AG20443 (cell line): ENCODE measurements at places on chromosomes 16 and 17.

DNA sequence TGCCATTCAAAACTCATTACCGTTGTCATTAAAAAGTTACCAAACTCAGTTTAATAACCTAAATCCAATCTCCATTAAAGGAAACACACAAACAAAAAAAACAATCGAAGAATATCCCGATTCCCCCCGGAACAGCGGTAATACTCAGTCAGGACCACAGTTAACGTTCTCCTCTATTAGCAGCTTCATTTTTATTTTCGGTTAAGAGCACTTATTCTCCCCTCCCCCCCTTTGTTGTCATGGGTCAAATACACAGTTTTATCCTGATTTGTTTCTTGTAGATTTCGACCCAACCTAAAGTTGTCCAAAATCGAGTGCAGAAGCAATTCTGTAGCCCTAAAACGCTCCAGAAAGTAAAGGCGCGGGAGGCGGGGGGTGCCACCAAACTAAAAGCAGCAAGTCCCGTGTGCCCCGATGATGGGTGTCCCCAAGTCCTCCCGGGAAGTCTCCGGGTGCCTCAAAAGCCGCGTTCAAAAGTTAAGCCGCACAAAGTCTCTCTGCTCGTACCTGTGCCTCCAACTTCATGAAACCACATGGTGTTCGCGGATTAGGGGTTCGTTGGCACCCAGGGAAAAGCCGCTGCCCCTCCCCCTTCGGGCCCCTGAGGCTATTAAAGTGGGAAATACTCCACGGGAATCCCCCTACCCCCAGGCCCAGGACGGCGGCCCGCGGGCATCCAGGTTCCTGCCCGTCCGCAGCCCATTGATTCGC is 996 bp downstream of the SUMO2 start:
- peak; percentile 12 for DNase-seq

- no peak for DNase-seq
These were observed 92.9 kb upstream of the DNAH17 start for GRCh38 chr17:78669975-78670518.

- no peak for DNase-seq
These were observed 5.7 kb downstream of the TMED6 start for GRCh38 chr16:69345923-69346322.

DNA sequence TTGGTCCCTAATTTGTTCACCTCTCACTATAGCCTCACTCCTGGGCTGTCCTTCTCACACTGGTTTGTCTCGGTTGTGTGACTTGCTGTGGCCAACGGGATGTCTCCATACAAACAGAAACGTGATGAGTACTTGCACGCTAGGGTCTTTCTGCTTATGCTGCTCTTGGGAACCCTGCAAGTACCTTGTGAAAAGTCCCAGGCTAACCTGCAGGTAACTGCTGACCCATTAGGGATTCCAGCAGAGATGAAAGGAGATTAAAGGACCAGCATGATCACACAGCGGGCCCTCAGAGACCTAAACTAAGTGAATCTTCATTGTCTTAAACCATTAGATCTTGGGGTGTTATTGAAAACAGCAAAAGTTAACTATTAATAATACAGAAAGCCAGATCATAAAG is 562.8 kb upstream of the GOT2 start:
- no peak for DNase-seq

GRCh38 chr17:65550075-65550662 is 11.3 kb downstream of the AXIN2 start:
- no peak for DNase-seq

DNA sequence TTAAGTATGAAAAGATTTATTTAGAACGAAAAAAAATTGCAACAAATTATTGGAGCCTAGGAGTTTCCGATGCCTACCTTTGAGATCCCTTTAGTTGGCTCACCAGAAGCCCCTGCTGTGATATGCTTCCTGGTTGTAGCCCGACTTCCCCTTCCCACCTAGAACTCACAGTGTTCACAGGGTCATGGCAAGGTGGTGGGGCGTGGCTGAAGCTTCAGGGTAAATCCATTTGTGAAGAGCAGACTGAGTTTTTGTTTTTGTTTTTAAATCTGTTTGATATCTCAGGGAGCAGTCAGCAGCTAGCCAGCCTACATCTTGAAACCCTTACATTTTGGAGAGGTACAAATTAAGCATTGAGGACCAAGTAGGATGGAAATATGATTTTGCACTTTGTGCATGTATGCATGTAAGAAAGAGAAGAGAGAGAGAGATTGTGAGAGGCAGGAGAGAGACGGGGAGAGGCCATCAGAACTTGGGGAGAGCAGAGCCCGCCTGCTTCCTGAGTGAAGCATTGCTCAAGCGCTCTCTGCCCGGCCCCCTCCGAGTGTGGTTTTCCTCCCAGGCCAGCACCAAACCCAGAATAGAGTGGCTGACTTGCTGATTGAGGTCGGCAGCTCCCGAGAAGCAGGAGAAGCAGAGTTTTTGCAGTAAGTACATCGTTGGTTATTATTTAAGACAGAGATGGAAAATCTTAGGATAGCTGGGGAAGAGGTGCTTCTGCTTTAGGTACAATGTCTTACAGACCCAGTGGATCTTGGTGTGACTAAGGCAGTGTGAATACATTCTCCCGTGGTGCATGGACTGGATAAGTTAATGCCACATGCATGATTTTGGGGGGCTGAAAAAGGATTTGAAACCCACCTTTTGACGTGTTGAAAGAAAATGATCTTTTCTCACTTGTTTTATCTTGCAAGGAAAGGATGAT is 64.2 kb downstream of the SPECC1 start:
- DNase-seq = peak; percentile 62

GRCh38 chr16:15946257-15947044 is 3.0 kb upstream of the ABCC1 start:
- peak; percentile 72 for DNase-seq

DNA sequence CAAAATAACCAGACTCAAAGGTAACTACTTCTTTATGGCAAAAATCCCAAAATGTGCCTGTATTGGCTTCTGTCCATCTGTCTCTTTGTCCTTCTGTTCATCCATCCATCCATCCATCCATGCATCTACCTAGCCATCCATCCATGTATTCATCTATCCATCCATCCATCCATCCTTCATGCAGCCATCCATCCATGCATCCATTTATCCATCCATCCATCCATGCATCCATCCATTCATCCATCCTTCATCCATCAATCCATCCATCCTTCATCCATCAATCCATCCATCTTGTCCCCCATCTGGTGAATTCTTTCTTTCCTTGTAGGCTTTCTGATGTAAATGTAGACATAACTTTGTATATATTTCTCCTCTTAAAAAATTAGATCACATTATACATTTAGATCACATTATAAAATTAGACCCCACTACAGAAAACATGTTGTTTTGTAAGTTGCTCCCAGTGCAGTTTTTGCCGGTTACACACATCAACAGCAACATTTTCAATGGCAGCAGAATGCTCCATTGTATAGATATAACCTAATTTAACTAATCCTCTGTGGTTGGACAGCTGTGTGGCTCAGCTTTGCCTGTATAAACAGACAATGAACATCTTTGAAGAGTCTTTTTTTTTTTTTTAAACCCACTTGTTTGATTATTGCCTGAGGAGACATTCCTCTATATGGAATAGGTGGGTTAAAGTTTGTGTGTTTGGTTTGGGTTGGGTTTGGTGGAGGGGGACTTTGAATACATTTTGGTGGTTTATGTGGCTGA is 72.0 kb downstream of the MSI2 start:
- DNase-seq = no peak

GRCh38 chr17:43936434-43936833 is 5.8 kb downstream of the PPY start:
- peak; percentile 44 for DNase-seq

DNA sequence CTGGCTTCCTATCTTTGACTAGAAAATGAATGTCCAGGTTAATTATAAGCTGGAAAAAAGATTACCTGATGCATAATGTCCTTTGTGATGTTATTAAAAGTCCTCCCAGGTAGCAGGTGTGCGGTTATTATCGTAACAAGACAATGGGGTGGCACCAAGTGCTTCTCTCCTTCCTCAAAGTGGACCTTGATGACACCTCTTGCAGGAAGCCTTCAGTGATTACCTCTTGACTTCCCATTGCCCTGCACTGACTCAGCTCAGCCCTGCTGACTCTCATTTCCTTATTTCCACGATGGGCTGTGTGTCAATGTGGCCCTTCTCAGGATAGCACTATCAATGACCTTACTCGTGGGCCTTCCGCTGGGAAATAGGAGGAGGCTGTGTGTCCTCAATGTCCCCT is 477.4 kb upstream of the CCL2 start:
- DNase-seq = no peak

DNA sequence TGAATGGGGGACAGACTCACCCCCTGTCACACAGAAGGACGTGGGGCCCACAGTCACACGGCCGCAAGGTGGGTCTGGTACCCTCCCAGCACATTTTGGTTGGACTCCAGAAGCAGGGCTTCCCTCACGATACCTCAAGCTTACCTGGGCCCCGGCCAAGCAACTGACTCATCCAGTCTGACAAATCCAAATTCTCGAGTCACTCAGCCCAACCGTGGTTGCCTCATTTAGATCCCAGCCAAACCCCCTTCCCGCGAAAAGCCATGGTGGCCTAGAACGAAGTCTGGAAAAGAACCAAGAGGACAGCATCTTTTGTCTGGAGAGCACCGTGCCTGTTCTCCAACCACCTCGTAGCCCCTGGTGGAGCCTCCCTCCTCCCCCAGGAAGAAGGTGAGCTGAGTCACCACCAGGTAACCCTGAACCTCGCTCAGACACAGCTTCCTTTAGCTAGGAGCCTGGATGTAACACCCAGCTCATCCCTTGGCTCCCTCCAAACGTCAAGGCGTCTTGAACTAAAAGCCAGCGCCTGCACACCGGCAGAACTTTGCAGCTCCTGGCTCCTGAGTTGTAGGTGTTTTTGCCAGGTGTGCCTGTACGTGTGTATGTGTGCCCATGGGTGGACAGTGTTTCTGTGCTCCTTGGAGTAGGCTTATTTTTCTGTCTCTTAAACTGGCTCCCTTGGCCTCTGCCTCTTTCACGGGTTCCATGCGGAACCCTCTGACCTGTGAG is 78.9 kb downstream of the CMIP start:
- DNase-seq = peak; percentile 88

- peak; percentile 92 for DNase-seq
These were observed at the start of gene CYBA for GRCh38 chr16:88650749-88651275. Gene CYBA, minus strand, starts transcription at chr16:88651053. Its CDS starts 40 bp downstream, at chr16:88651013.

- DNase-seq = no peak
These were observed 21.8 kb upstream of the NAGLU start for GRCh38 chr17:42514279-42514678.

GRCh38 chr17:57187391-57187790 is 68.9 kb upstream of the MSI2 start:
- no peak for DNase-seq

DNA sequence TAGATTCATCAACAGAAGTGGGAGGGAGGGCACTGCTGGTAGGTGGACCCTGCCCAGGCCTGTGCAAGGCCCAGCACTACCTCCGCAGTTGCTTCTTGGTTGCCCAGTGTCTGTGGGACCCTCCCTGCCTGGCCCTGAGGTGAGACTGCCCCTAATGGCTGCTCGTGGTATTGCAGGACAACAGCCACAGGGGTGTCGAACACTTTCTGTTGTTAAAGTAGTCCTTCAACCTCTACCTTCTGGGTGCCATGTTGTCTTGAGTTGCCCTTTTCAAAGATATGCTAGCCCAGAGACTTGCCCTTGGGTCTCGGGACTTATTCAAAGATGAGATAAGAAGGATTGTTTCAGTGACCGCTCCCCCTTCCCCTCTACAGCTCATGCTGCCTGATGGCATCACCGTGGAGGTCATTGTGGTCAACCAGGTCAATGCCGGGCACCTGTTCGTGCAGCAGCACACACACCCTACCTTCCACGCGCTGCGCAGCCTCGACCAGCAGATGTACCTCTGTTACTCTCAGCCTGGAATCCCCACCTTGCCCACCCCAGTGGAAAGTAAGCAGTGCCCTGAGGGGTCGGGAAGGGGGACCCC is 29.1 kb downstream of the AKAP1 start:
- DNase-seq = peak; percentile 68

DNA sequence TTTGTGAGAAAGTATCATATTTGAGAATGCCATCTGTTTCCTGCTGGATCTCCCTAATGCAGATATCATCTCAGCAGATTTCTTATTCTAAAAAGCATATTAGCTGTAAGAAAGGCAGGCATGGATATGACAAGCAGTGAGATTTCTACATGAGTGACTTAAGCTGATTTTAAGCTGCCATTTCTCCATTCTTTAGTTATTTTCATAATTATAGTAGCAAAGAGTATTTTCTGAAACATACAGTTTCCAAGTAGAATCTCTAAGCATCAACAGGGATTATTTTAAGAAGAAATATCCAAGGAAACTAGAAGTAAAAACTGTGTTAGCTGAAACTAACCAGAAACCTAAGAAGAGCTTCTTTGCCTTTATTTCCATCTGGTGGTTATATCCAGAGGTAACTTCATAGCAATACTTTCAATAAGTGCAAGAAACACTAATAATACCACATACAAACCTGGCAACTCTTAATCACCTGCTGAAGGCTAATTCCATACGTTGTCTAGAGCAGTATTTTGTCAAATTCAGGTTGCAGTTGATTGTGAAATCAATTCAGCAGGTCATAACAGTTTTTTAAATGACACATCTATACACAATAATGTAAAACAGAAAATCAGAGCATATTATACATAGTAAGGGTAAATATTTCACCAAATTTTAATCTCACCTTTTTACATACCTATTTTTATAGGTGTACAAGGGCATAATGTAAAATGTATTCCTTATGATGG is 42.2 kb downstream of the CFDP1 start:
- no peak for DNase-seq

DNA sequence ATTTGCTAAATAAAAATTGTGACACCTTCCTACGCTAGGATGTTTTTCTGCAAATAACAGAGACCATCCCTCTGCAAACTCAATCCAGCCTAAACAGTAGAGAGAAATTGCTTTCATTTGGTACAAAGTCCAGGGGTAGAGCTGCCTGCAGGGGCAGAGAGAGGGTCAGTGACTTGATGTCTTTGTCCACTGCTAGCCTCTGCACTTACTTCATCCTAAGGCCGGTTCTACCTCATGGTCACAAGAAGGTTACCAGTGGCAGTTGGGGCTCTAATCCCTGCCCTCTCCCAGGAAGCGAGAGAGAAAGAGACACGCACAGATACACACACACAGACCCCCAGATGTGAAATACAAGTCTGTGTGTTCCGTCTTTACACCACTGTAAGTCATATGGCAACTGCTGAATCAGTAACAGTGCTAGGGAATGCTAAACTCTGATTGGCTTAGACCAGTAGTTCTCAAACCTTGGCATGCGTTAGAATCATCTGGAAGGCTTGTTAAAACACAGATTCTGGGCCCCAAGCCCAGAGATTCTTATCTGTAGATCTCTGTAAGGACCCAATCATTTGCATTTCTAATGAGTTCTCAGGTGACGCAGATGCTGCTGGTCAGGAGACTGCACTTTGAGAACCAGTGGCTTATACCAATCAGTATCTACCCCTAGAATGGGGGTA is 13.1 kb upstream of the LPCAT2 start:
- DNase-seq = peak; percentile 51
